PC-3 (cell line): ENCODE measurements at places on chromosomes 3 and 15.

DNA sequence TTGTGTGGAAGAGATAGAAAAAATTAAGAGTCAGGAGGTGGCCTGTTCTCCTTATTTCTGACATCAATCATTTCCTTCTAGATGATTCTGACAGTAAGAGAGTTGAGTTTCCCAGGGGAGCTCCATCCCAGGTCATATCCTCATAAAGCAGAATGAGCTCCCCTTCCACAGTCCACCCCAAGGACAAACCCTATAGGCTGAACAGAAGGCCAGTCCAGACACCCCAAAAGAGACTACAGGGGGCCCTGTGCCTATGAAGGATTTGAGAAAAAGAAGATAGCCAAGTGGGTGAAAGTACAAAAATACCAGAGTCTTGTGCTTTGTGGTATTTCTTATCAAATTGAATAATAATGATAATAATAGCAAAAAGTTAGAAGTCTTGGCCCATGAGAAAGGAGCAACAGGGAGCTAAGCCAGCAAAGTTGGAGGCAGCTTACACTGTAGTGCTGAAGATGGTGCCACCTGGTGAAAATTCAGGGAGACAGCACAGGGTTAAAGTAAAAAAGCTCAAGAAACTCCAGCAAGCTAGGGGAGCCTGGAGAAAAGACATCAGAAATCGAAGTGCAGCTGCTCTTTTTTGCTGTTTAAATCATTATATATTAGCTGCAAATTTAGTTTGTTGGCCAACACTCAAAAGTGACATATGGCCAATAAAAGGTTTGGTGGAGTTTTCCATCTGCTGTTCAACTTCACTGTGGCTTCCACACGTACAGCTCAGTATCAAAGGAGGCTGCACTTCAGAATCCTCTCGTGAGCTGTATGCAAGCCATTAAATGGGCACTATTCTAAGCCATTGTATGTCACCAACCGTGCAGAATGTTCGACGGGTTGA lies 35.8 kb upstream of the SLC24A5 start:
- DNase-seq = peak; percentile 37

- DNase-seq = peak; percentile 56
Observed at GRCh38 chr3:107452436-107452835, 70.3 kb upstream of the BBX start.

GRCh38 chr3:9205345-9206143 lies 43.9 kb downstream of the SRGAP3 start:
- no peak for DNase-seq

GRCh38 chr3:69250014-69250413 lies 127.6 kb upstream of the LMOD3 start:
- DNase-seq = no peak

- no peak for DNase-seq
Observed at GRCh38 chr3:170508839-170509238, 77.0 kb downstream of the SLC7A14 start.

GRCh38 chr3:11581237-11582190 lies 62.2 kb downstream of the VGLL4 start:
- DNase-seq = no peak

- peak; percentile 56 for DNase-seq
Observed at GRCh38 chr3:143998266-143998665, 26.6 kb downstream of the DIPK2A start.

DNA sequence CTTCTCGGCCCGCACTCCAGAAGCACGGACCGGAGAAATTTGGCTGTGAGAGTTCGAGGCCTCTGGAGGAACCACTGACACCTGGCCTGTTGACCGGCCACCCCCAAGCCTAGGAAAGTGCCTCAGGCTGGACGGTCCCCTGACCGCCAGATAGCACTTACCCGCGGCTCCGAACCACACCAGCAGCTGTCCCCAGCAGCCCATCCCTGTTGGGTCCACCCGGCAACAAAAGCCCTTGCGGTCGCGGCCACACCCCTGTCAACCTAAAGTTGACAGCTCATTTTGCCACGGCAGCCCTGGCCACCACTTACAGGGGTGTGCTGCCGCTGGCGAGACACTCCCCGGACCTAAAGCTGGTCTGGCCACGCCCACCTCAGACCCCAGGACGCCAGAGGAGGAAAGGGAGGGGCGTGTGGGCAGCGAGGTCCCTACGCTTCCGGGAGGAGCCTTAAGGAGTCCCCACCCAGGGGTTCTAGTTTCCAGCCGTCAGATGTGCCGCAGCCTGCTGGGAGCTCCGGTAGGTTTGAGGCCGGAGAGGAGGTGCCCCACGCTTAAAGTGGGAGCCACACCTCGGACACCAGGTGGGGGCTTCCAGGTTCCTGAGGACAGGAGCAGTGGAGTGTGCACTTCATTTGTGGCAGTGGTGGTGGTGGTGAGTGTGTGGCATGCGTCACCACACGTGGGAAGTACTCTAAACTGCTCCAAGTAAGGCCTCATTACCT lies at the start of gene LTK:
Gene LTK (minus strand): TSS at position 322 of the 722 bp plus-strand sequence. CDS start 118 bp downstream, at position 204.
- DNase-seq = no peak

- DNase-seq = no peak
Observed at GRCh38 chr15:32747921-32748342, 30.1 kb downstream of the GREM1 start.

DNA sequence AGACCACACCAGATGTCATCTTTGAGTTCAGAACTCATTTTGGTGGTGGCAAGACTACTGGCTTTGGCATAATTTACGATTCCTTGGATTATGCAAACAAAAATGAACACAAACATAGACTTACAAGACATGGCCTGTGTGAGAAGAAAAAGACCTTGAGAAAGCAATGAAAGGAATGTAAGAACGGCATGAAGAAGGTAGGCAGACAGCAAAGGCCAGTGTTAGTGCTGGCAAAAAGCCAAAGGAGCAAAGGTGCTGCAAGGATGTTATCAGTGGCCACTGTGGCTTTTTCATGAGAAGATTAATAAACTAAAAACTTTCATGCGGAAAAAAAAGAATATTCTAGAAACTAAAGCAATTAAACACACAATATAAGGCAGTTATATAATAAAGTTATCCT lies 21.9 kb downstream of the AAGAB start:
- no peak for DNase-seq

DNA sequence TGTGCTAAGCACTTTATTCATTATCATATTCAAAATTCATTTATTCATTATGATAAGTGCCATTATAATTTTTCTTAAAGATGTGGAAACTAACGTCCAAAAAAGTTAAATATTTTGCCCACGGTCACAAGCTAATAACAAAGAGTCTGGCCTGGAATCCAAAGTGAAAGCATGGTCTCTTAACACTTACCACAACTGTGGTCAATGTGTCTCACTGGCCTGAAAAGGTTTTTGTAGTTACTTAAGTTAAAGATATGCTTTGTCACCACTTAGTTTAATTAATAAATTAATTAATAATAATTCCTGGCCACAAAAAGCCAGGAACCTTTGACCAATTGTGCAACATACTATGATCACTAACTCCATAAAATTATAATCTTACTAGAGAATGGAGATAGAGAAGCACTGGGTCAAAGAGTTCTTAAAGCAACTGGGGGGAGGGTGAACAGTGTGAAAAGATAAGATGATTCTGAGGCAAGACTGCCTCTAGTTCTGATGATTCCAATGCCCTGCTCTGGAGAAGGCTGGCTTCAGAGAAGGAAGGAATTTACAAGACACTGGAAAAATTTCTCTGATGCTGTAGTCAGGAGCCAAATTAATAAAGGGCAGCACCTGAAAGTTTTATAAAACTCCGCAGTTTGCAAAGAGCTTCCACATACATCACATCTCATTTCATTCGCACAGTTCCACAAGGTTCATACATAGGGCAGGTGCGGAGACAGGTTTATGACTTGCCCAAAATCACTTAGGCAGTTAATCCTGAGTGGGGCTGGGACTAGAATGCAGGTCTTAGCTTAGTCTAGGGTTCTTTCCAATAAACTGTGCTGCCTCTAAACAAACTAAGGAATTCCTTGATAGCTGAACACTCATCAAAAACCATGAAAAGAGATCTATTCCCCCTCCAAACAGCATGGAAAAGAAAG lies 32.5 kb downstream of the NPTN start:
- no peak for DNase-seq

DNA sequence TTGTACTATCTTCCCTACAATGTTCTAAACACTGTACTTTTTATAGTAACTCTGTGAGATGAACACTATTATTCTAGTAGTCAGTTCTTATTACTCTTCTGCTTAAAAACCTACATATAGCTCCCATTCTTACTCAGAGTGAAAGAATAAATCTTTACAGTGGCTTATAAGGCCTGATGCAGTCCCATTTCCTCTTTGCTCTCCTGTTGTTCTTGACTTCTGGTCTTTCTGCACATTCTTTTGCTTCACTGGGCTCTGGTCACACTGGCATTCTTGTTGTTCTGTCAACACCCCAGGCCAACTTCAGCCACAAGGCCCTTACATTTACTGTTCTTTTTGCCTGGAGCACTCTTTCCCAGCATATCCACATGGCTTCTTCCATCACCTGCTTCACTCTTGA lies 58.2 kb upstream of the TP63 start:
- DNase-seq = no peak

DNA sequence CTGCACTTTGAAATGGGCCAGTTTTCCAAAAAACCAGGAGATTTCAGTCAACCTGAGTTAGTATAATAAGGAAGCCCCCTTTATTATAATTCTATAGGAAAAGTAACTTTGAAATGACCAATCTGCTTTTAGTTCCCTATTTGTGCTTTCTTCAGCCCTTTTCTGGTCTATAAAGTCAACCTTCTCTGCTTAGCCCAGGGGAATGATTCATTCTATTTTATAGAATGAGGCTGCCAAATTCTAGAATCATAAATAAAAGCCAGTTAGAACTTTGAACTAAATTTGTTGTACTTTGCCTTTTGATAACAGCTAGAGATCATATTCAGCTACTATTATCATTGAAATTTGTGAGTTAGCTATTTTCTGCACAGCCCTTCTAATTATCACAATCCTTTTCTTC lies 24.7 kb downstream of the CIP2A start:
- peak; percentile 72 for DNase-seq
